Gastroesophageal sphincter (tissue), 4 donors: ENCODE measurements at places on chromosomes 4 and X. TPM values are rescaled to one million over a fixed set of nuclear protein-coding genes. Genes with fewer than 3 reads are reported as not detected.
A peak's percentile ranks its signal among the peaks of the same experiment; 100 is the strongest.

DNA sequence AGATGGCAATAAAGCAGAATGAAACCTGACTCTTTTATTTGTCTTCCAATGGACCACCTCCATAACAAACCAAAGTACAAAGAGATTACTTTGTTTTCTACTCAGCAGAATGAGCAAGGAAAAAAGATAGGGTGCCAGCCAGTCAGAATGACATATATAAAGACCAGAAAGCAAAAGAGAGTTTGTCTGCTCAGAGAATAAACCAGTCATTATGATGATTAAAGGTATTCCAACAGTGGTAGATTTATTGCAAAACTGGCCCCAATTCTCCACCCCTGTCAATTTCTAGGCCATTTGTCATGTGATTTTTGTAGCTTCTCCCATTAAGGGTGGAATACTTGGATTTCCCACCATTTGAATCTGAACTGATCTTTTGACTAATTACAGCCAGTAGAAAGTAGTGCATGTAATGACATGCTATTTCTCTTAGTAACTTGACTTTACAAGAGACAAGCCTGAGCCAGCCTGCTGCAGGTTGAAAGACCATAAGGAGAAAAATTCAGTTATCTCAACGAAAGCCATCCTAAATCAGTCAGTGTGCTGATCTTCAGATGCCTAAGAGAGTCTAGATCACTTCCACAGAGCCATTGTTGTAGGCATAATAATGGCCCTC, 203.1 kb downstream of the EPHA5 start:
- no peak overlapping the region for H3K4me3 ChIP-seq
- ATAC-seq = no peak
- no peak overlapping the region for H3K27ac ChIP-seq
- H3K36me3 ChIP-seq = no peaks in the 10 kb centered on the region

DNA sequence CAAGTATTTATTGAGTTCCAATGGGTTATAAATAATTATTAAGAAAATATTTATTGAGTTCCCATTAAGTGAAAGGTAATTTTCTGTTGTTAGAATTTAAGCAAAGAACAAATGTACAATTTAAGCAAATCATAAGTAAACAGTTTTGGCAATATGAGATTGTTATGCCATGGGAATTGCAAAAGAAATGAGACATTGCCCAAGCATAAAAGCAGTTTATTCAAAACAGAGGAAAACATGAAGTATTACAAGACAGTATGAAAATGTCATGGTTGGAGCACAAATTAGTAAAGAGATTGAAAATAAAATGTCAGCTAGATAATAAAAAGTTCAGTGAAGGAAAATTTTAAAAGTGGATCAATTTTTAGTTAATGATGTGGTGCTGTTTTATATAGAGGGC, 706.1 kb upstream of the EPHA5 start:
- no peak overlapping the region for H3K27ac ChIP-seq
- no peak overlapping the region for H3K4me3 ChIP-seq
- H3K4me1 ChIP-seq = no peaks in the 10 kb centered on the region

- H3K4me3 ChIP-seq = no peak overlapping the region
- H3K36me3 ChIP-seq = no peaks in the 10 kb centered on the region
- ATAC-seq = no peak
- H3K27ac ChIP-seq = no peak overlapping the region
- no peaks in the 10 kb centered on the region for H3K4me1 ChIP-seq
Measured at GRCh38 chr4:92651536-92651935, 347.8 kb downstream of the GRID2 start.

DNA sequence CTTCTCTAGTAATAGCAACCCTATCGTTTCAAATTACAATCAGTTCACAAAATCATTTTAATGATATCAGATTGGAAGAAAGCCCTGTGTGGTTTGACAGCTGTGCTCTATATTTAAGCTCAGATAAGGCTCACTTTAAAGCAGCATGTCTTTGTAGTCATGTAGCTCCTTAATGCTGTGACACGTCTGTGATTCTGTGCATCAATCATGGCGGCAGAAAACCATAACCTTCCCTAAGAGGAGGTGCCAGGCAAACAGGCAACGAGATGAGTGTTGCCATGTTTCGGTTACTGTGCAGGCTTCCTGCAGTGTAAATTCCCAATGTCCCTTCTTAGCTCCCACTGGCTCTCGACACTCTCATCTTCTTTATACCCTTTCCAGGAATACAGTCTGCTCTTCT, 212.7 kb downstream of the GRID2 start:
- no peak for ATAC-seq
- no peak overlapping the region for H3K4me3 ChIP-seq
- H3K27me3 ChIP-seq = no peaks in the 10 kb centered on the region
- H3K4me1 ChIP-seq = no peaks in the 10 kb centered on the region

DNA sequence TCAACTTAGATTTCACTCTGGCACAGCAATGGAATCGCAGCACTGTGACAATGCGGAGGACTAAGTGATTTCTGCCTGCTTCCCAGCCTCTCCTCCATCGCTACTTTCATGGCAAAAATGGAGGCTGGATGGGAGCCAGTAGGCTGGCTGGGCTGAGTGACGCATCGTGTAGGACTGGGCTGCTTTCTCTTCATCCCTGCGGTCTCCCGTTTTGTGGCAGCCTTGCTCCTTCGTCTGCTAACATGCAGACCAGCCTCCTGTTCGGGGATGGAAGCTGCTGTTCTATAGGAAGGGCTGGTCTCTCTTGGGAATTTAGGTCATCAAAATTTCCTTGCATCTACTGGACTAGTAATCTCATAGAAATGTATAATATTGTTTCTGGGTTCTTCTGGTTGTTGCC, 15.8 kb upstream of the RGS12 start:
- H3K4me1 ChIP-seq = no peaks in the 10 kb centered on the region
- no peak overlapping the region for H3K4me3 ChIP-seq
- H3K27ac ChIP-seq = no peak overlapping the region
- H3K27me3 ChIP-seq = no peaks in the 10 kb centered on the region

The PRMT9 gene
- 10.7 TPM for total RNA-seq

- no peak overlapping the region for H3K27ac ChIP-seq
- H3K36me3 ChIP-seq = no peaks in the 10 kb centered on the region
- no peaks in the 10 kb centered on the region for H3K4me1 ChIP-seq
- H3K27me3 ChIP-seq = no peaks in the 10 kb centered on the region
- ATAC-seq = no peak
Measured at GRCh38 chr4:89904524-89904923, 9.9 kb downstream of the MMRN1 start.

- ATAC-seq = no peak
- H3K4me3 ChIP-seq = no peak overlapping the region
- H3K27ac ChIP-seq = no peak overlapping the region
- H3K27me3 ChIP-seq = no peaks in the 10 kb centered on the region
- H3K4me1 ChIP-seq = peaks cover 6% of the 10 kb centered on the region
Measured at GRCh38 chr4:174133551-174133950, 149.9 kb downstream of the FBXO8 start.

DNA sequence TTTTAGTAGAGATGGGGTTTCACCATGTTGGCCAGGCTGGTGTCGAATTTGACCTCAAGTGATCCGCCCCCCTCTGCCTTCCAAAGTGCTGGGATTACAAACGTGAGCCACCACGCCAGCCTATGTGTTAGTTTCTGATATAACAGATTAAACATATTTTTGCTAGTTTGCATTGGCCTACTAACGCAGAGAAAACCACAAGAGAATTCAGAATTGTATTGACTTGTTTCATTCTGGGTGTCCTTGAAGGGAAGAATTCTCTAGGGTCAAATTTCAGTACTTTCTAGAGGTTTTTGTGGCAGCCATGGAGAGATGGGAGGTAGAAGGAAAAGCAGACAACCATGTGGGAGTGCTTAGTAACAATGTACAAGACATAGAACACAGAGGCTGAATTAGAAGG, 46.1 kb upstream of the BMPR1B start:
- H3K4me3 ChIP-seq = no peak overlapping the region
- H3K27ac ChIP-seq = no peak overlapping the region
- H3K27me3 ChIP-seq = no peaks in the 10 kb centered on the region
- H3K4me1 ChIP-seq = no peaks in the 10 kb centered on the region

The AR gene
- total RNA-seq = 9.8 TPM

The CSAG3 gene
- total RNA-seq = not detected

The NPNT gene
- 119 TPM for total RNA-seq

The ADH1A gene
- 0.54 TPM for total RNA-seq

- no peak for ATAC-seq
- no peak overlapping the region for H3K27ac ChIP-seq
- H3K36me3 ChIP-seq = no peaks in the 10 kb centered on the region
- no peak overlapping the region for H3K4me3 ChIP-seq
- H3K27me3 ChIP-seq = no peaks in the 10 kb centered on the region
Measured at GRCh38 chr4:3332498-3332897, 39.7 kb downstream of the RGS12 start.

DNA sequence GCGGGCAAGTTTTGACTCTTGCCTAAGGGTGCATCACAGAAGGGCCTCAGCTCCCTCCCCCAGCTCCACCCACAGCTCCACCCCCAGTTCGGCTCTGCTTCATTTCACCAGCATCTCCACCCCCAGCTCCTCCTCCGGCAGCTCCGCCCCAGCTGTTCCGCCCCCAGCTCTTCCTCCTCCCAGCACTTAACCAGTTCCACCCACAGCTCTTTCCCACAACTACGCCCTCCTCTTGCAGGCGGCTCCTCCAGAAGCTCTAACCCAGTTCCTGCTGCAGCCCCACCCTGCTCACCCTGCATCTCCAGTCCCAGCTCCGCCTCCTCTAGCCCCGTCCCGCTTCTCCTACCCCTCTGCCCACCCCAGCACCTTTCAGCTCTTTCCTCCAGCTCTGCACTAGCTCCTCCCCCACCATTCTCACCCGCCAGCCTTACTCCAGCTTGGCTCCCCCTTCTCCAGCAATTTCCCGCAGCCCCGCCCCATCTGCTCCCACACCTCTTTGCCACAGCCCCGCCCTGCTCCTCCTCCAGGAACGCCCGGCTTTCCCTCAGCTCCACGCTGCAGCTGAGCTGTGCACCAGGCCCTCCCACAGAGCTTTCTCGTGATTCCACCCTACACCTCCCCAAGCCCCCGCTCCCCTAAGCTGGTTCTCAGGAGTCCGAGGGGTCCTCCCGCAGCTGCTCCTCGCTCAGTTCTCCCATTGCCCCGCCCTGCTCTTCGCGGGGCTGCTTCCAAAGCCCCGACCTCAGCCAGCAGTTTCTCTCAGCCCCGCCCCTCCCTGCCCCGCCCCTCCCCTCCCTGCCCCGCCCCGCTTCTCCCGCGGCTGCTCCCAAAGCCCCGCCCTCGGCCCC, 1.3 kb upstream of the EOLA1 start:
- peak; percentile 81 for ATAC-seq
- peak overlapping the region; percentile 64 for H3K4me3 ChIP-seq
- peaks cover 5% of the 10 kb centered on the region for H3K4me1 ChIP-seq

GRCh38 chr4:6456450-6456849, 16.0 kb downstream of the PPP2R2C start:
- peaks cover 81% of the 10 kb centered on the region for H3K27me3 ChIP-seq
- no peak overlapping the region for H3K4me3 ChIP-seq

DNA sequence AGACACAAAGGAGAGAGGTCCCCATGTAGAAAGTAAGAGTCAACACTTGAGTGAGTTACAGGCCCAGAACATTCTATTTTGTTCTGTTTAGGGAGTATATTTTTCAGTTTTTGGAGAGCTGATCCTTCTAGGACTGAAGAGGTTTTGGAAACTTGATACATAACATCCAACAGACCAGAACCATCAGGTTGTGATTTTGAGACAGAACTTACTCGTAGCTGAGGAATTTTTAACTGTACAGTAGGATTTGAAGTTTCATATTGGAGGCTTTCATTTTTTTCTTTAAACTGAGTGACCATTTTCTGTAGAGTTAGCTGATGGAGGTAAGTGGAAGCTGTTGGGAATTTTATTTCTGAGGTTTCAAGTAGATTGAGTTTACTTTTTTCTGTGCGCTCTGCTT, 73.3 kb downstream of the NCAPG start:
- peaks cover 15% of the 10 kb centered on the region for H3K36me3 ChIP-seq
- H3K4me3 ChIP-seq = no peak overlapping the region
- H3K27me3 ChIP-seq = no peaks in the 10 kb centered on the region
- ATAC-seq = no peak
- H3K4me1 ChIP-seq = no peaks in the 10 kb centered on the region

GRCh38 chrX:73668779-73669178, 105.8 kb downstream of the CHIC1 start:
- H3K4me1 ChIP-seq = peaks cover 12% of the 10 kb centered on the region
- ATAC-seq = no peak
- H3K36me3 ChIP-seq = no peaks in the 10 kb centered on the region
- no peaks in the 10 kb centered on the region for H3K27me3 ChIP-seq
- H3K27ac ChIP-seq = no peak overlapping the region

DNA sequence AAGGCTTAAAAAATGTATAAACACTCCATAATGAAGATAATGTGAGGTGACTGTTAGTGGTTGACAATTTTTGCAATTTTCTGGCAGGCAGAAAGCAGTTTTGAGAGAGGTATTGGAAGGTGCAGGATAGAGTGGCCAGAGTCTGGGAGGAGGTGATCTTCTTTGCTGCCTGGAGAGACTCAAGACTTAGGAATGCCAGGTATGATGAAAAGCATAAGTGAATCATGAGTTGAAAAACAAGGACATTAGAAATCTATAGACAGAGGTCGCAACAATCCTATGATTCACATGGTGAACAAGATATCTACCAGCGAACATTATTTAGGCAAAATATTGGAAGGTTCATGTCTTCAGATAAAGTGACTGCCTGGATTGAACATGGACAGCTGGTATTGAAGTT, 118.5 kb downstream of the CFAP299 start:
- ATAC-seq = no peak
- H3K4me3 ChIP-seq = no peak overlapping the region
- H3K4me1 ChIP-seq = no peaks in the 10 kb centered on the region
- H3K36me3 ChIP-seq = no peaks in the 10 kb centered on the region
- no peak overlapping the region for H3K27ac ChIP-seq
- H3K27me3 ChIP-seq = no peaks in the 10 kb centered on the region

GRCh38 chr4:155681886-155682285, 15.2 kb downstream of the GUCY1A1 start:
- no peaks in the 10 kb centered on the region for H3K27me3 ChIP-seq
- H3K4me3 ChIP-seq = no peak overlapping the region
- peak overlapping the region; percentile 28 for H3K27ac ChIP-seq
- no peaks in the 10 kb centered on the region for H3K4me1 ChIP-seq
- ATAC-seq = no peak

The PNMA6A gene
- 4.2 TPM for total RNA-seq

- H3K4me1 ChIP-seq = no peaks in the 10 kb centered on the region
- H3K4me3 ChIP-seq = no peak overlapping the region
- no peak for ATAC-seq
- no peak overlapping the region for H3K27ac ChIP-seq
- H3K36me3 ChIP-seq = no peaks in the 10 kb centered on the region
Measured at GRCh38 chr4:171042989-171043524, 770.1 kb upstream of the GALNTL6 start.

The HTR2C gene
- not detected for total RNA-seq

DNA sequence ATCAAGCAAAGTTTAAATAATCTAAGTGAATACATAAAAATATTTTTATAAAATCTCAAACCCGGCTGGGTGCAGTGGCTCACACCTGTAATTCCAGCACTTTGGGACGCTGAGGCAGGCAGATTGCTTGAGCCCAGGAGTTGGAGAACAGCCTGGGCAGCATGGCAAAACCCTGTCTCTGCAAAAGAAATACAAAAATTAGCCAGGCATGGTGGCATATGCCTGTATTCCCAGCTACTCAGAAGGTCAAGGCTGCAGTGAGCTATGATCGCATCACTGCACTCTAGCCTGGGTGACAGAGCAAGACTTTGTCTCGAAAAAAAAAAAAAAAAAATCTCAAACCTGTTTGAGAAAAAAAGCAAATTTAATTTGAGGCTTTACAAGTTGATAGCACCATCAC, 96.9 kb upstream of the GPR34 start:
- no peak overlapping the region for H3K4me3 ChIP-seq
- H3K27ac ChIP-seq = no peak overlapping the region
- no peaks in the 10 kb centered on the region for H3K36me3 ChIP-seq

The RTL9 gene
- total RNA-seq = not detected

The TKTL2 gene
- not detected for total RNA-seq
